ENCODE measurements at places on chromosomes 3 and 15.

GRCh38 chr3:15404767-15405166 lies 22.6 kb downstream of the METTL6 start:
- no peak for DNase-seq

GRCh38 chr15:49424954-49425353 lies 1.9 kb downstream of the FGF7 start:
- no peak for DNase-seq

GRCh38 chr15:84715441-84716035 lies 401 bp downstream of the SEC11A start:
- peak; percentile 46 for DNase-seq

DNA sequence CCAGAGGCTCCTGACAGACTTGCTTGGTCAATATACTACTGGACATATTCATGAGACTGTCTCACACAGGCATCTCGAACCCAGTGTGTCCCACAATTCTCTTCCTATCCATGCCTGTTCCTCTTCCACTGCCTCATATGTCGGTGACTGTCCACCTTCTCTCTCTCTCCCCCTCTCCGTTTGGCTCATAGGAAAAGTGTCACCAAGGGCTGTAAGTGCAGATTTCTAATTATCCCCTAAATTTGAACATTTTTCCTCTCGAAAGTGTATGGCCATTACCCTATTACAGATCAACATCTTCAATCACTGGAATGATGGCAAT lies 22.5 kb upstream of the MUC20 start:
- no peak for DNase-seq

DNA sequence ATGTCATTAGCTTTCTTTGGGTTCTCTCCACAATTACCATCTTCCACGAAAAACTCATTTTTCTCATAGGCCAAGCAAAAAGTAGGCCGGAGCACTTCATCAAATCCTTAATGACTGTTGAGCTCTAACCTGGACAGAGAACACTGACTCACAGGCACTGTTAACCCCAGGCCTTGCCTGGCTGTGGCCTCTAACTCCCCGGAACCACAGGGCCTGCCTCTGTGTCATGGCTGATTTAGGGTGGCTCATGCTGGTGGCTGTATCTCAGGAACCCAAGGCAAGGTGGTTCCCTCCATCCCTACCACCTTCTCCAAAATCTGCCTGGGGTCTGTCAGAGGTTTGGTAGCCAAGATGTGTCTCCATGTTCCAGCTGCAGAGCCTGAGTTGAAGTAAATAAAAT lies 3.6 kb downstream of the CRTAP start:
- no peak for DNase-seq

DNA sequence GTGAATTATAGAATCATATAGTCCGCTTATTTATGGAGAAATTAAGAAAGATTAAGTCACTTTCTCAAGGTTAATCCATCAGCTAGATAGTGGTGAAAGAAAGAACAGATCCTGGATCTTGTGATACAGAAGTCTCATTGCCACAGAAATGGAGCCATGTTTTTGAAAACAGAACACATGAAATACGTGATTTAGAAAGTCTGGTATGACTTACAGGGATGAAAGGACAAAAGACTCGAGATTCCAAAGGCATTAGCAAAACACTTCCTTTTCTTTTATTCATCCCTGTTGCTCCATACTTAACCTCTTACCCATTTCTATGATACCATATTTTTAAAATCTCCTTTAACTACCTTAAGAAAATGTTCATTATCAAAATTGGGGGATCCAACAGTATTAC lies 40.0 kb upstream of the TEX9 start:
- no peak for DNase-seq

DNA sequence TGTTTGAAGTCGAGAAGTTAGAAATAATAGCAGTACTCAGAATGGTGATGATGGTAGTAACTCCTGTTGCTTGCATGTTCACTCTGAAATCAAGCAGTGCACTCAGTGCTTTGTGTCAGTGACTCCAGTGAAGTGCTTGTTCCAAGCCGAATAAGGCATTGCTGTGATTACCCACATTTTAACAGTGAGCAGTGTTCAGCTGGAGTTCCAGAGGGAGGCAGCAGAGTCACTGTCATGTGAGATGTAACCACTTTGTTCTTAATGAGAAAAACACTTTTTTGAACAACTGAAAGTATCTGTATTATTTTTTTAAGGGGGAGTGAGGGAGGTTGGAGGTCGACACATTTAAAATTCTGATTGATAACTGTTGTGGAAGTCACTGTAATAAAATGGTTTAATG lies 3.7 kb downstream of the MDFIC2 start:
- peak; percentile 50 for DNase-seq

DNA sequence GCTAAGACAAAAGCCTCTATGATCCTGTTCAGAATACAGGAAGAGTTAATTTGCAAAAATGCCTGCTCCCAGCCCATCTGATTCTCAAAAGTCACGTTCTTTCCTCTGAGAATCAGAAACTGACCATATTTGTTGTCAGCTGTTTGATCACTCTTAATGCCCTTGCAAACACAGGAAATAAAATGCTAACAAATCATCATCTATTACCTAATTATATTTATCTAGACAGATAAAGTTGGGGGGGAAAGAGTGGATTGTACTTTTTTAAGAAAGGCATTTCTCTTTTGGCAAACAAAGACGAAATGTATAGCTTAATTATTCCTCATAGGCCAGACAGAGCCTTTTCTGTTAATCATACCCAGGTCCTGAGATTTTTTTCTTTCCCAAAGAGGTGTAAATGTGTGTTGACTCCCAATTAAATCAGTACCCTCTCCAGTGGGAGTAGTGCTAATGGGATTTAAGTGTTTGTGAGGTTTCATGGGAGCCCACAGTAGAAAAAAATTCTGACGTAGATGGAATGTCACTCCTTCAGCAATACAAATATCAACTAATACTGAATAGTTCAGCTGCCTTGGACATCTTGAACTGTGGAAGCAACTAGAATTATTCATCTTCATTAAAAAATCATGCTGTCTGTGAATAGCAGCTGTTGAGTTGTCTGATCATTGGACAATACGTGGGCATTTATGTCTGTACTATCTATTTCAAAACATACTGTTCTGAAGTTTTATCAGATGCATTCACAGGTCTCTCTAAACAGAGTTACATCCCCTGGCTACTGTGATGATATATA lies 22.5 kb upstream of the BNIP2 start:
- DNase-seq = no peak

DNA sequence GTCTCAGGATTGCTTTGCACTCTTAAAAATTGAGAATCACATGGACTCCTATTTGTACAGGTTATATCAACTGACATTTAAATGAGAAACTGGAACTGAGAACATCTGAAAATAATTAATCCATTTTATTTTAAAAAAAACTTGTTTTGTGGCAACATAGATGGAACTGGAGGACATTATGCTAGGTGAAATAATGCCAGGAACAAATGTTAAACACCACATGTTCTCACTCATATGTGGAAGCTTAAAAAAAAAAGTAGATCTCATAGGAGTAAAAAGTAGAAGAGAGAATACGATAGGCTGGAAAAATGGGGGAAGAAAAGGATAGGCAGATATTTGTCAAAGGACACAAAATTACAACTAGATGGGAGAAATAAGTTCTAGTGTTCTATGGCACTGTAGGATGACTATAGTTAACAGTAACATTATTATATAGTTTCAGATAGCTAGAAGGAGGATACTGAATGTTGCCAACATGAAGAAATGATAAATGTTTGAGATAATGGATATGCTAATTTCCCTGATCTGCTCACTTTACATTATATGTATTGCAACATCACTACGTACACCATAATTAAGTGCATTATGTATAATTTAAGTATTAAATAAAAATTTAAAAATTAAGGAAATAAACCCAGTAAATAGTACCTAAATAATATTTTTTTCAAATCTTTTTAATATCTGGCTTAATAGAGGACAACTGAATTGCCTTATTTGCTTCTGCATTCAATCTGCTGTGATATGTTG lies 100.5 kb upstream of the TSPAN3 start:
- no peak for DNase-seq

GRCh38 chr3:132239587-132239986 lies 77.6 kb upstream of the ACP3 start:
- no peak for DNase-seq

GRCh38 chr3:90095811-90096210 lies 988.4 kb downstream of the EPHA3 start:
- DNase-seq = no peak

DNA sequence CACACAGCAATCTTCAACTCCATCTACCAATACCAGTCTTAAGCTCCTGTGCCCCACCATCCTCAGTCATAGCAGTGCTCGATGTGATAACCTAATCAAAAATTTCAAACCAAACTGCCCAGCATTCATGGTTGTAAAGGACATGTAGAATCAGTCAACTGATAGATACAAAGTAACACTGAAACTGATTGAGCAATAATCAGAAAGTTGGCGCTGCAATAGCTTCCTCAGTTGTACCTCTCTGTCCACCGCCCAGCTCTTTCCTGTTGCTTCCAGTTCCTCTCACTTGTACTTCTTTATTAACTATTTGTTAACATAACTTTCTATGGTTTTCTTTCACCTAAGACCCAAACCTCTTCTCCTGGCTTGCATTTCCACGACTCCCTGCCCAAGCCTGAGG lies 745.7 kb downstream of the PDCD6IP start:
- DNase-seq = no peak

DNA sequence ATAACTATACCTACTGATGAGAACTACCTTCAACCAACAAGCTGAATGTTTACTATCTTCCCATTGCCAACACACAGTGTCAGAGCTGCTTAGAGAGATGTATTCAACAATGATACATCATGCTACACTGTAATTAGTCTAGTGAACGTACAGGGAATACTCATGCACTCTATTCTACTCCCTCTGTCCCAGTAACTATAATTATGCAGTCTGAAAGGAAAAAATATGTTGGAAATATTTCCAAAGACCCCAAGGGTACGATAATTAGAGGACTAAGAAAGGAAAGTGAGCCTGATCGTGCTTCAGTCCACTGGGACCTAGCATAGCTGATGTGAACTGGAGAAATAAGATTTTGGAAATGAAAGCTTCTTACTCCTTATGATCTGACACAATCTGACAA lies 36.9 kb upstream of the FSIP1 start:
- no peak for DNase-seq

DNA sequence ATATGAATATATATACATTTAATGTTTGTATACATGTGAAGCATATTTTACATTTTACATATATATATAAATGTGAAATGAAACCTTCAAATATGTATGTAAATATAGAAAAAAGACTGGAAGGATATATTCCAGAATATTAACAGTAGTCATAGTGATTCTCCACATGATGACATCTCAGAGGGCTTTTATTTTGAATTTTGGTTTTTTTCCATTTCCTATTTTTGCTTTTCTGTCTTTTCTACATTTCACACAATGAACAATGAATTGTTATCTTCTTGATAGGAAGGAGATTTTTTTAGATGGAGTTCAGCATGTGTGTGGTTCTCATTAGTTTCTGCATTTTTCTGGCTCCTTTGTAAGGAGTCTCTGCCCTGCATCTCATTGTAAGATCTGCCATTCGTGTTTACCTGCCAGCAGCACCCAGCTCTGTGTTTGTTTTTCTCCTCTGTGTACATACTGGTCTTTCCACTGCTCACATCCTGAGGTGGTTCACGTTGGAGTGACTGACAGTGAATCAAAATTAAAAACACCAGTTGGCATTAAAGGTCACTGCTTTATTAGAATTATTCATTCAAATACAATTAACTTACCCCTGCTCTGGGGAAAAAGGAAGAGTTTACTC lies 425.3 kb upstream of the MDFIC2 start:
- no peak for DNase-seq

DNA sequence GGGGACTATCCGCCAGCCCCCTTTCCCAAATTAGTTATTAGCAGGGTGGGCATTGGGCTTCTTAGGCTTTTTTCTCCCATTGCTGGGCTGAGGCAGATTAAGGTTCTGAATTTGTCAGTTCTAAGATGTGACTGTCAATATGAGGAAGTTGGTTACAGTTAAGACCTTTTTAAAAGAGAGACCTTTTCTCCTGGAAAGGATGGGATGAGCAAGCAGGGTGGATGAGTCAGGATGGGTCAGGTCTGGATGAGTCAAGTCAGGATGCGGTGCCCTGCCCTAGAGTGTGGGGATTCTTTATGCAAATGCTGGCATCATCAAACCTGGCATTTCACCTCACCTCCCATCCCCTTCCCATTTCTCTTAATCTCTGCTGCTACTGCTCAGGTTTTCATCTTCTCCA lies 1.9 kb downstream of the AEN start:
- DNase-seq = peak; percentile 1

DNA sequence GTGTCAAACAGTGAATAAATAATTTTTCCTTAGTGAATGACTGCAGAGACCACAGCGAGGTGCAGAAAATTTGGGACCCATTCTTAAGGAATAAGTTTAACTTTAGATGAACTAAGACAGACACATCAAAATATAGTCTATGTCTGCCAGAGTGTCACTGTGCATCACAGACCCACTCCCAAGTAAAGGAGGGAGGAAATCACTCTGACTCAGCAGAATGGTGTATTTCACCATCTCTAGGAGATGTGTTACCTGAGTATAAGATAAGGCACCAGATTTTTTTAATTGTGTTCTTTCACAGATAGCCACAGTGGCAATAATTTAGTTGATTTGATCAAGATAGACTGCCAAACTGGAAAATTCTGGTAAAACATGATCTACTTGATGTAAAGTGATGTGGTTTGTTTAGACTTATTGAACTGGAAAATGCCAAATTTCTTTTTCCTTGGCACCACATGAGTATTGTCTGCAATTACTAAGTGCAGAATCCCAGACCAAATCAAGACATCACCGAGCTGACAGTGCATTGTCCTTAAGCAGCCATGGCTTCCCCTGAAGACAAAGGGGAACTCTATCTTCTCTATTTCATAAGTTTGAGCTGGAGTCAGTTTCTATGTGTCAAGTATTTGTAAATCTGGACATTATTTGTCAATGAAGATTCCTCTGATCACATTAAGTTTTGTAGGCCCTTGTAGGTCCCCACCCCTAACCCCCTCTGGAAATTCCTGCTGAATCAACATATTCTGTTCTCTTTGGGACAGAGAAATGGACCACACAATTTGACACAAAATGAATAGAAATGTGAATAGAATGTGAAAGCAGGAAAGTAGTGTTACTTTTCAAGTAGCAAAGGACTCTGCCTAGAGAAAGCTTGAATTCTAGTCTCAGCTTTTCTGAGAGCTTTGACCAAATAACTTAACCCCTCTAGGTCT lies 47.6 kb downstream of the TIPARP start:
- DNase-seq = no peak

DNA sequence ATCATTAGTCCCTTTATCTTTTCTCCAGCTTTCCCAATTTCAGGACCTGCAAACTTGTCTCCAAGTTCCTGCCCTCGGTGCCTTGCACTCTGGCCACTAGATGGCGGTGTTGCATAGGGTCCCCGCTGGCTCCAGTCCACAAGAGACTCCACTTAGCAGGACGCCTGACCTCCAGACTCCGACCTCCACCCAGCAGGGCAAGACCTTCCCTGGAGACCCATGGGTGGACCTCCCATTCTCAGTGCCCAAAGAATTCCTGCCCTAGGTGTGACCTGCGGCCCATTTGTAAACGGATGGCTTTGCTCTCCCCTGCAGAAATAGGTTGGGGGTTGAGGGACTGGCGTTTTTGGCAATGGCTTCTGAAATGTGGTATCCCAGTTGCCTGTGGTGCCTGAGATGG lies 82.6 kb downstream of the LSM3 start:
- peak; percentile 65 for DNase-seq

GRCh38 chr15:35603856-35604255 lies 57.9 kb upstream of the DPH6 start:
- no peak for DNase-seq

- no peak for DNase-seq
These were observed 9.8 kb downstream of the KCNMB2 start for GRCh38 chr3:178546079-178546478.

Measured in Kasumi-1 (cell line).